ENCODE measurements at places on chromosomes 3 and 15.

- DNase-seq = no peak
Measured at GRCh38 chr3:31819441-31819840, 161.6 kb downstream of the OSBPL10 start.

DNA sequence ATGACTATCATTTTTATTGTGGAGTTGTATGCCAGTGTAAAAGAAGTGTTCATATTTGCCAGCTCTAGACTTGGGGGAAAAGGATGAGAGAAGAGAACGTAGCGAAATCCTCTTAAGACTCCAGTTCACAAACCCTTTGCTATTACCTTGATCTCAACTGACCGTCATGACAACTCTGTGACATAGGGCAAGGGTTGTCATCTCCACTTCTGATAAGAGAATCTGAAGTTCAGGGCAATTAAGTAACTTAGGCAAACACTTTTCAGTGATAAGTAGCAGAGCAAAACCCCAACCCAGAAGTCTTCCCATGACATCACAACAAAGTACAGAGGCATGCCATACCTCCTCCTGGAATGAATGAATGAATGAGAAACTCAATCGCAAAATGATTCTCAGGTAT lies 40.3 kb upstream of the WNT5A start:
- DNase-seq = no peak

DNA sequence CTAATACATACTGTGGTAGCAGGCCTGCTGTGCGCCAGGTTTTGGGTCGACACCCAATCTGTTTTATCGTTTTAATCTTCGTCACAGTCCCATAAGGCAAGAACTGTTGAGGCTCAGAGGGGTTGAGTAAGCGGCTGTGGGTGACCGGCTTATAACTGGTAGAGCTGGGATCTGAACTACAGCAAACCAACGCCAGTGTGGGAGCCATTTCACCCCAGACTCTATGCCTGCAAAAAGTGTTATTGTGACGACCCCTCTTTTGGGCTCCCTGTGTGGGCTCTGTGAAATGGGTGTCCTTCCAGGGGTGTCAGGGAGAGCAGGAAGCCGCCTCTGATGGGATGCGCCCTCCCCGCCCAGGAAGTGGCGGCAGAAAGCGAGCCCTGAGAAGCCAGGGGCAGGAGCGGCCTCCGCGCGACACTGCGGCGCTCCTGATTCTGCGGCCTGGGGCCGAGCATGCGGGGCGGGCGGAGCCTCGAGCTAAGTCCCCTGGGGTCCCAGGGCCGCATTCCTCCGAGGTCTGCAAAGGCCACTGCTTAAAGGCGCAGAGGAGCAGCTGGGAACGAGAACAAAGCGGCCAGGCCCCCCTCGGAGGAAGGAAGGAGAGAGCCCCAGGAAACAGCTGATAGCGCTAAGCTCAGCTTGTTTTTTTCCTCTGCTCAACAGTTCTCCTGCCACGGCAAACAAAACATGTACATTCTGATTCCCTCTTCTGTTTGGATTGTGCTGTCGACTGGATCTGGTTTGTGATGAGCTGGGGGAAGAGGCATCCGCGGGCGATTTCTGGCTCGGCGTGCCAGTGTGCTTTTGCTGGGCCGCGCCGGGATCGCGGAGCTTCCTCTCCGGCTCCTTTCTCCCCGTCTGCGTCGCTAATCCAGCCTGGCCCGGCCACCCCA lies 33.9 kb downstream of the GRK7 start:
- DNase-seq = no peak

- DNase-seq = peak; percentile 64
Measured at GRCh38 chr3:63655519-63655918, 3.0 kb downstream of the SNTN start.

- no peak for DNase-seq
Measured at GRCh38 chr3:16838561-16838960, 46.2 kb upstream of the PLCL2 start.

DNA sequence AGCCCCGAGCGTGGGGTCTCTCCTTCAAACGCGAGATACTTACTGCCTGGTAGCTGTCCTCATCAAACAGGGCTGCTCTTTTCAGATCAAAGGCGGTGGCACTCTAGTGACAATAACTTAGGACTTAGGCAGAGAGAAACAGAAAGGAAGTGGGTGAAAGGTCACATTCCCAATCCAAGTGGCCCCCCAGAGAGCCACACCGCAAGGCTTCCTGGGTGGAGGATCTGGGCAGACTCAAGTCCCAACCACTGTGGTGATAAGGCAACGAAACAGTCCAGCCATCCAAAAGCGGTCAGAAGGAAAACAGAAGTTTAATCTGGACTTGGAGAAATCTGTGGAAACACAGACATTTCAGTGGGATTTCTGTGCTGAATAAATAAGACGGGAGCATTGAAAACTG lies 227.2 kb downstream of the ADAMTS17 start:
- no peak for DNase-seq

GRCh38 chr3:33035596-33035995 lies 61.4 kb downstream of the GLB1 start:
- no peak for DNase-seq

DNA sequence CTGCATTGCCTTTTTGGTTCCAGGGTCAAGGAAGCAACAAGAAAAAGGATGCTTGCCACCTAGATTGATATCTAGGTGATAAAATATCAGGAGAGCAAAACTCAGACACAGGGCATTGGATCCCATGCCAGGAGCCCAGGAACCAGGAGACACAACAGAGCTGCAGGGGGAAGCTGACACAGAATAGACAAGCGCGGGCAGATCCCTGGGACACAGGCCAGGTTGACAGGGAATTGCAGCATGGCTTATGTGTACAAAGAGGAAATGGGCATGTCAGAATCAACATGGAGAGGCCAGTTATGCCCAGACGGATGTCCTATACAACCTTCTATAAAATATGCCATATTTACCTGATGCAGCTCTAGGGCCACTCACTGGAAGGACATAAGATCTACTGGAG lies 84.2 kb downstream of the SEMA6D start:
- DNase-seq = no peak

DNA sequence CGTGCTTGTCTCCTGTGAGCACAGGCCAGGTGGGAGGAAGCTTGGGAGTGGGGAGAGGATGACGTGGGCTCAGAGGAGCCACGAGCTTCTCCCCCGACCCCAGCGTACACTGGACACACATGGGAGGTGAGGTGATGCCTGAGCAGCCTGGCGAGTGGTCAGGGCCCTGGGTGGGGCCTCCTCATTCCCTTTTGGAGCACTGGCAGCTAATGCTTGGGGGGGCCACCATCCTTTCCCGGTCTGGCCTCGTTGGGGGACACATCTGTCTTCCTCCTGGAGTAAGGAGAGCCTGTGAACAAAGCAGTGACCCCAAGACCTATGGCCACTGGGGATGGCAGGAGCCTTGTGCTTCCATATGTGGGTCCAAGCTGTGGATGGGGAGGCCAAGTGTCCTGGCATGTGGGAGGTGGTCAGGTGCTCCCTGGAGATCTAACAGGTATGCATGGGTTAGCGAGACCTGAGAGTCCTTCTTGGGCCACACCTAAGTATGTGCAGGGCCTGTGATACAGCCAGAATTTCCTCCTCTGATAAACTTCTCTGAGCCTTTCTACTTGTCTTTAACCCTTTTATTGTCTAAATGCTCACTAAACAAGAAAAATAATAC lies 9.5 kb downstream of the KLF13 start:
- DNase-seq = no peak

- DNase-seq = no peak
Measured at GRCh38 chr3:62785384-62785783, 89.8 kb downstream of the CADPS start.

GRCh38 chr15:48221885-48222284 lies 15.8 kb downstream of the SLC12A1 start:
- no peak for DNase-seq

DNA sequence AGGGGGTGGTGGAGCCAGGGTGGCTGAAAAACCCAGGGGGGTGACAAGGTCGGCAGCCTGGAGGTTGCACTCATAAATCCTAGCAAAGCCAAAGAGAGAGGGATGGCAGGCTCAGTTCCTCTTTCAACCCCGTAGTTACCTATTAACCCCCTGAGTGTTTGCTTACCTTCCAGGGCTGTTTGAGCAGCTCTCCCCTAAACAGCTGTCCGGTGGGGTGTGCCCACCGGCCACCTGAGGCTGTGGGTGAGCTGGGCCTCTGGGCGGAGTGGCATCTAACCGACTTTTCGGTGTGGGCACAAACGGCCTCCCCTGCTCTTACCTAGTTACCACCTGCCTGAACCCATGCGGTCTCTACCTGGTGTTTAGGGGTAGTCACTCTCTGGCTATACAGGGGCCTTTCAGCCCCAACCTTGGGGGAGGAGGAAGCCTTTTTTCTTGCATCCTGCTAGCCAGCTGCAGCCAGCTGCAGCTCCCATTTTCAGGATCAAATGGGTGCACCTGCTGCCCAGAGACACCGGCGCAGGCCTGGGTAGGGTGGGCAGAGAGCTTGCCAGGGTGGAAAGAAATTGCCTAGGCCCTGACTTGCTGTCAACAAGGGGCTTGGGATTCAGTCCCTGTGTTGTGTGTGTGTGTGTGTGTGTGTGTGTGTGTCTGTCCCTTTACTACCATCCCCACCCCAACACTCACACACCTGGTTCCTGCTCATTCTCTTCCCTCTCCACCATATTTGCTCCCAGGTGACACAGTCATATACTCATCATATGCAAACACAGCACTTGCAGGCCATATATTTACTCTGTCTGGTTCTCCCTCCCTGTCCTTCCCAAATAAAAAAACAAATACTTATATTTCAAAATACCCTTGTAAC lies 3.7 kb downstream of the DLL4 start:
- no peak for DNase-seq

DNA sequence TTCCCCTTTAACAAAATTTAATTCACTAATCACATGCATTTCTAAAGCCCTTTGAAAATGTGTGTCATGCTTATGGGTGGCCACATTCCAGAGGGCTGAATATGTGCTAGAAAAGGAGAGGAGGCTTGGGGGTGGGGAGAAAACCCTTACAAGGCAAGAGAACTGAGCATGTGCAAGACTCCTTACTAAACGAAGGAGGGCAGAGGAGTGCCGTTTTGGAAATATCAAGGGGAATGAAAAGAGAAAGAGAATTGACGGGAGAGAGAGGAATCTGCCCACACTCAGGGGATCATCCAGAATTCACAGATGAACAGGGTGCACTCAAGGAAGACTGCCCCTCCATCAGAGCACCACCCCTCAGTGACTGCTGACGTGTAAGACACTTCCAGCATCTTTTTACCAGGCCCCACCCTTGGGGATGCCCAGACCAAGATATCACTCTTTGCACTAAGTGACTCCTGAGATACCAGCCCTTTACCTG lies 37.9 kb upstream of the TSC22D2 start:
- peak; percentile 94 for DNase-seq

- no peak for DNase-seq
Measured at GRCh38 chr3:33650495-33650894, 67.6 kb downstream of the CLASP2 start.

DNA sequence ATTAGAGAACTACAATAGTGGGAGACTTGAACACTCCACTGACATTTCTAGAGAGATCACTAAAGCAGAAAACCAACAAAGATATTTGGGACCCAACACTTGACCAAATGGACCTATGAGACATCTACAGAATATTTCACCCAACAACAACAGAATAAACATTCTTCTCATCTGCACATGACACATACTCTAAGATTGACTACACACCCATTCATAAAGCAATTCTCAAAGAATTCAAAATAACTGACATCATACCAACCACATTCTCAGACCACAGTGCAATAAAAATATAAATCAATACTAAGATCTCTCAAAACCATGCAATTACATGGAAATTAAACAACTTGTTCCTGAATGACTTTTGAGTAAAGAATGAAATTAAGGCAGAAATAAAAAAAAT lies 473.7 kb downstream of the LPP start:
- peak; percentile 80 for DNase-seq

GRCh38 chr3:117754841-117755240 lies 1045.3 kb downstream of the TUSC7 start:
- DNase-seq = no peak

- DNase-seq = no peak
Measured at GRCh38 chr15:89406218-89406939, 71.8 kb upstream of the POLG start.

GRCh38 chr3:143103652-143104051 lies 15.9 kb upstream of the CHST2 start:
- DNase-seq = no peak

- DNase-seq = no peak
Measured at GRCh38 chr3:65107174-65107573, 419.4 kb upstream of the ADAMTS9 start.

DNA sequence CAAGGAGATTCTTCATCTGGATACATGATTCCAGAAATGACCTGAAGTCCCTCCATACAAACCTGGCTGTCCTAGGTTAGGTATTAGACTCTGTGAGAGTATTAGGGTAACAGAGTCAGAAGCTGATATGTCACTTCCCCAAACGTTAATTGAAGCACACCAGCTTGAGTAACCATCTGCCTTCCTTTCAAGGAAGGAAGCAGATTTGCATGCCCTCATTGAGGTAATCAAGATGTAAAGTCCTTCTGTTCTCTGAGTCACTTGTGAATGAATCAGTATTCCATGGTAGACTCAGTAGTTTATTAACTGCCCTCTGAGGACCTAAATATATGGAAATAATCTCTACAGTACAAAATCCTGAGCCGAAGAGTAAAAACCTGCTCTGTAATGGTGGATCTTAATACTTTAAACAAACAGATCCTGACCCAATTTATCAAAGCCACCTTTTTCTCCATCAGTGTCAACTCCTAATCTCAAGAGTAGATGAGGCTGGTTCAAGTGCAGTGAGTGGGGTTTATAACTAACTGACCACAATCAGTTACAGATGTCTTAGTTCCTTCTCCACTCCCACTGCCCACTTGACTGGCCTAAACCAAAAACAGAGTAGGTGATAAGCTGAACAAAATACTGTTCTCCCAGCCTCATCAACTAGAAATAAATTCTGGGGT lies 246.2 kb upstream of the CHRM5 start:
- no peak for DNase-seq

DNA sequence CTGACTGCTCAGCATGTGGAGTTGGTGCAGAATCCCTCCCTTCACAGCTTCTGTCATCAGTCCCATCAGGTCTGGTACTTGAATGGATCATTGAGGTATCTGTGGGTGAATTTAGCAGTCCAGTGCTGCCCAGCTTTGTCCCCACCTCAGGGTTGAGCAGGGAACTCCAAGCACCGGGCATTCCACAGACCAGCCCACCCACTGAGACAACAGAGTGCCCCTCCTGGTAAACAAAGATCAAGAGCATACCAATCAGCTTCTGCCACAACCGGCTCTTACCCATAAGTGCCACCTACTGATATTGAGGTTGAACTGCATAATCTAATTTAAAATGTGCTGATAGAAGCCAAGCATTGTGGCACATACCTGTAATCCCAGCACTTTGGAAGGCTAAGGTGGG lies 57.1 kb upstream of the FXR1 start:
- DNase-seq = no peak

GRCh38 chr15:70048198-70048565 lies 49.5 kb downstream of the TLE3 start:
- no peak for DNase-seq

Measured in GM04504 (cell line).